Activated CD4-positive, alpha-beta memory T cell treated with anti-CD3 and anti-CD28 coated beads for 36 hours (primary cell): ENCODE measurements at places on chromosomes 5 and 9. TPM values are rescaled to one million over a fixed set of nuclear protein-coding genes. Genes with fewer than 3 reads are reported as not detected.

The PTGDS gene
- total RNA-seq = not detected

The ZNF454 gene
- total RNA-seq = not detected

The ASS1 gene
- 5.4 TPM for total RNA-seq

The SOHLH1 gene
- not detected for total RNA-seq

The MAP1B gene
- 0.51 TPM for total RNA-seq

The MIER3 gene
- total RNA-seq = 16.5 TPM

The ENTPD2 gene
- total RNA-seq = not detected

The FOXD4L3 gene
- total RNA-seq = not detected

The TEX48 gene
- 0.57 TPM for total RNA-seq

- DNase-seq = no peak
Observed at GRCh38 chr9:99046542-99047071, 58.3 kb upstream of the TGFBR1 start.

DNA sequence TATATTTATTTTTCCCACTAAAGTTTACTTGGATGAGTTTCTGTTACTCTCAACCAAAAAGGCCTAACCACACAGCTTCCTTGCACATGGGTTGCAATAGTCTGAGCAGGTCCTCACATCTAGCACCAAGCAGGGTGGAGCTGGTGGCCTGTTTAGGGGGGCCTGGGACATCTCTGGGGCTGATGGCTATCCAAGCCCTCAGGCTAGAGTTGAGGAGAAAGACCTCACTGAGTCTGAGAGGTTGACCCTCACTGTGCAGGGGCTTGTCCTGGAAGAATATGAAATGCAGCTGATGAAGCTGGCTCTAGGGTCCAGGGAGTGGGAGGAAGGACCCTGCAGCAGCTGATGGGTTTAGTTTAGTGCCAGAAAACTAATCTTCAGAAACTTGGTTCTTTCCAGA, 217.1 kb upstream of the MVB12B start:
- no peak for DNase-seq

DNA sequence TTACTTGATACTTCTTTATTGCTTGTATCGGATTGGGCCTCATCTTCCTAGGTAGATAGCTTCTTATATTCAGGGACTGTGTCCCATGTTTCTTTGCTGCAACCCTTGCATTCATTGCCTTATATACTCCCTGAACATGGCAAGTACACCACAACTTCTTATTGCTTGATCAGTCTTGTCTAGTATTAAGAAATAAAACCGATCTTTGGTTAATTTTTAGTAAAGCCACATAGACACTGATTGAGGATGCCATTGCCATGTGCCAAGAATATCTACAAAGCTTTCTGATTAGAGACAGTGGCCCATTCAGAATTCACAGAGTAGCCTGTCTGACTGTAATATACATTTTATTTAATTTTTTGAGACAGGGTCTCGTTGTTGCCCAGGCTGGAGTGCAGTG, 34.7 kb upstream of the ANKRD55 start:
- DNase-seq = no peak

- DNase-seq = no peak
Observed at GRCh38 chr5:139949710-139950109, 93.4 kb downstream of the NRG2 start.

GRCh38 chr5:2157372-2157771, 274.6 kb upstream of the IRX4 start:
- DNase-seq = no peak

DNA sequence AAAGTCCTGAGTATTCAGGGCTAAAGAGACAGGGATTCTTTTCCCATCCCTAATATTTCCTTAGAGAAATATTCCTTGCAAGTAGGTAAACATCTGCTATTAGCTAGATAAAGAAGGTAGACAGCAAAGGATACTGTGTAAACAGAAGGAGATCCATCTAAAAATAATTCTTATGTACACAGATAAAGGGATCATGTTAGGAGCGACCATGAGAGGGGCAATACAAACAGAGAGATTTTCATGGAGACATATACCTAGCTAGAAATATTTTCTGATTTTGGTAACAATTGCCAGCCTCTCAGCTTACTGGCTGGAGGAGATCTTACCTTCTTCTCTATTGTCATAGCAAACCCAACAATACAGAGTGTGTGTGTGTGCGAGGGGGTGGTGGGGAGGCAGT, 184.6 kb upstream of the DMAC1 start:
- DNase-seq = no peak

GRCh38 chr5:109584986-109585599, 104.6 kb upstream of the MAN2A1 start:
- no peak for DNase-seq

DNA sequence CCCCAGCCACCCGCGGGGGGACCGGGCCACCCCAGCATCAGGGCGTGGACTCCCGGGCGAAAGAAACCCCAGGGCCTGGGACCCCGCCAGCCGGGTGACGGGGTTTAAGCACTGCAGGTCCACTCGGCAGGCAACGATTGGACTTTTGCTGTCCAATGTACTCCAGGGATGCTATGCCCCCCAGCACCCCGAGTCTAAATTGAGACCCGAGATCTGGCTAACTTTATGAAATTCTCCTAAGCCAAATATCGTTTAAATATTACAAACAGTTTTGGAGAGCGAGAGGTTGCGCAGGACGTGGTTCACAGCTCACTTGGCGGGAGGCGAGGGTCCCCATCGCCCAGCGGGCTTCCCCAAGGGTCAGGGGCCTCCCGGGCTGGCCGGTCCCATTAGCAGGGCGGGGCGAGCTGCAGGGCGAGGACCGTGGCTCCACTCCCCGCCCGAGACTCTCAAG, 384 bp upstream of the MRPS2 start:
- DNase-seq = no peak

DNA sequence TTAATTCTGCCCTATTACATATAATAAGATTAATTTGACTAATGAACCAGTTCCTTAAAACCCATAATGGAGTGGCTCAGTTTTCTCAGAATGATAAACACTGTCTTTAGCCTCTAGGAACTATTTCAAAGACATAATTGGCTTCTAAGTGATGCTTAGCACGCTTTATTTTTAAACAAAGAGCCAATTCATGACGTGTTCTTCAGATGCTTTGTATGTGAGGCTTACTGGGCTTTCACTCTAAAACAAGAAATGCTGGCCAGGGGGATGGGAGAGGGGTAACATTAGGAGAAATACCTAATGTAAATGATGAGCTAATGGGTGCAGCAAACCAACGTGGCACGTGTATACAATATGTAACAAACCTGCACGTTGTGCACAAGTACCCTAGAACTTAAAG, 7.6 kb upstream of the SFXN1 start:
- no peak for DNase-seq

DNA sequence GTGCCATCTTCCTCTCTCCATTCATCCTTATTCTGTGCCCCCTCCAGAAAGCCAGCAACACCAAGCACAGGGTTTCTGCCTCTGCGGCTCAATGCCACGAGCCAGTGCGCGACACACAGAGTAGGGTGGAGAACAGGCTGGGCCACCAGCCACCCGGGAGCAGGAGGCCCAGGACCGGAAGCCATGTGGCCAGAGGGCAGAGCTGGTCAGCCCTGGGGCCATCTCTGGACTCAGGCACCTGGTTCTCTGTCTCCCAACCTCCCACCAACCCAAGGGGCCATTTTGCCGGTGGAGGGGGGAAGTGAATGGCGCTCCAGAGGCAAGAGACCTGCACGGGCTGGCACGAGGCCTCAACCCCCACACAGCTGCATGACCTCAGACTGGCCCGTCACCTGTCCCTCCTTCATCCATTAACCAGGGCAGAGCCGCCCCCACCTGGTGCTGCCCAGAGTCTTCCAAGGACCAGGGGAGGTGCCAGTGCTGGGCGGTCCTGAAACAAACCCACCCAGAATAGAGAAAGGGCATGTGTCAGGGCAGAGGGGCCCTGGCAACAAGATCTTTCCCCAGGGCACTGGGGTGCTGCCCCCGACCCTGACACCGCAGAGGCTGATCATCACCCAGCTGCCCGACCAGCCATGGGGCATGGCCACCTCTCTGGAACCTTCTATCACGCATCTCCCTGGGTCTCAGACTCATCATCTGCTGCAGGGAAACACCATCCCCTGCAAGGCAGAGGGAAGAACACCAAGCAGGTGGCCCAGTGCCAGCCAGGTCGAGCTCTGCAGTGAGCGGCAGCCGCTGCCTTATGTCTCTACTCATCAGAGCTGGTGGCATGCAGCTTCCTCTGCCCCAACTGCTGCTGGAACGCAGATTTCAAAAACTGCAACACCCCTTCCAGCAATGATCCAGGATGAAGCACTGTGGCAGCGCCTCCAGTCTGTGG, 11.9 kb downstream of the VAV2 start:
- no peak for DNase-seq

- DNase-seq = no peak
Observed at GRCh38 chr5:135365281-135365680, 33.8 kb downstream of the MACROH2A1 start.

DNA sequence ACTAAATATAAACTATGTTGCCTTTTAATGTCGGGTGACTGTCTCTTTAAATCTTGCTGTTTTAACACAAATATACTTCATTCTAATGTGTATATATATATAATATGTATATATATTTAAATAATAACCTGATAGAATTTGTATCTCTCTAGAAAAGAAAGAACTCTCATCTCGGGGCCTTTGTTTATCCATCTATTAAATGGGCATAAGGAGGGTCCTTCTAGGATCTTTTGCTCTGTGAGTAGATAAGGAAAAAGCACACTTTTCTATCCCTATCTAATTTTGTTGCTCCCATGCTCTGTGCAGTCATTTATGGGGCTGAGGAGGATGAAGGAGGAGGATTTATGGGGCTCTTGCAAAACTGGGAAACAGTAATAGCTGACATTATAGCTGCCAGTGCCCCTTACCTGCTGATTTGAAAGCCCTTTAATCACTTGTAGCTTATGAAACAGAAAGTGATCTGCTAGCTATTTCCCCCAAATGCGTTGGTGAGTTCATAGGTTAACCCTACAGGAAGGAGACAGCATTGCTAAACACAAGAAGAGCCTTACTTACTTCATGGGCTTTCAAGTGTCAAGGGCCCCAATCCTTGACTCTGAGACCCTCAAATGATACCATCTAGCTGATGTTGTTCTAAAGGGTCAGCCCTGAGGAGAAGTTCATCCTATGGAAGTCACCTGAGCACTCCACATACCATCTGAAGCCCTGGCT, 5.8 kb upstream of the PPARGC1B start:
- no peak for DNase-seq

GRCh38 chr5:44660251-44660650, 148.5 kb upstream of the MRPS30 start:
- DNase-seq = no peak
